RWPE2 (cell line): ENCODE measurements at places on chromosomes 6 and 20.
A peak's percentile ranks its signal among the peaks of the same experiment; 100 is the strongest.

DNA sequence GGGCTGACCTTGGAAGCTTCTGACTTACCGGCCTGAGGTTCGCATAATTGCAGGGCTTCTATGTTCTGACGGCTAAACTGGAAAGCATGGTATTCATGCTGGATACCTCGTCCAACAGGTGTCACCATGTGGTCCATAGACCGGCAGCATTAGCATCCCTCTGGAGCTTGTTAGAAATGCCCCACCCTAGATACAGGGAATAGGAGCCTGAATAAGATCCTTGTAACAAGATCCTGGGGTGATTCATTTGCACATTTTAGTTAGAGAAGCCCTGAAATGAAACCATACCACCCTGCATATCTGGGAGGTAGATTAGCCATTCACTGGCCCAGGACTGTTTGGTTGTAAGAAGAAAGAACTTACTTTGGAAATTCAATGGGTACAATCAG, 77.7 kb downstream of the TMEM170B start:
- DNase-seq: no peak

DNA sequence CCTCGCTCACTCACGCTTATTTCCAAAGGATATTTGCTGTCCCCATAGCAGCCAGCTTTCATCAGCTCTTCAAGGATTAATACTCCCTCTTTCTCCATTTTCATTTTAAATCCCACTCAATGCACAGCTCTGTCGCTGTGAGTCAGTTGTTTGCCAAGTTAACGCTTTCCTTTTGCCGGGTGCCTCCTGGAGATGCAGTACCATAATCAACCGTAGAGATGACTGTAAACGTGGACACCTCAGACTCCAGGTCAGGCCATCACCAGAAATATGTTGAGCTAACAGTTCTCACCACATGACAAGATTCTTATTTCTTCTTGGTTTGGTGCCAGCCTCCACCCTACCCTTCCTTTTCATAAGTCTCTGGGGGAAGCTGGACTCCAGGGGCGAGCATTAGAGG, 66.6 kb upstream of the TAB2 start:
- no peak for DNase-seq

DNA sequence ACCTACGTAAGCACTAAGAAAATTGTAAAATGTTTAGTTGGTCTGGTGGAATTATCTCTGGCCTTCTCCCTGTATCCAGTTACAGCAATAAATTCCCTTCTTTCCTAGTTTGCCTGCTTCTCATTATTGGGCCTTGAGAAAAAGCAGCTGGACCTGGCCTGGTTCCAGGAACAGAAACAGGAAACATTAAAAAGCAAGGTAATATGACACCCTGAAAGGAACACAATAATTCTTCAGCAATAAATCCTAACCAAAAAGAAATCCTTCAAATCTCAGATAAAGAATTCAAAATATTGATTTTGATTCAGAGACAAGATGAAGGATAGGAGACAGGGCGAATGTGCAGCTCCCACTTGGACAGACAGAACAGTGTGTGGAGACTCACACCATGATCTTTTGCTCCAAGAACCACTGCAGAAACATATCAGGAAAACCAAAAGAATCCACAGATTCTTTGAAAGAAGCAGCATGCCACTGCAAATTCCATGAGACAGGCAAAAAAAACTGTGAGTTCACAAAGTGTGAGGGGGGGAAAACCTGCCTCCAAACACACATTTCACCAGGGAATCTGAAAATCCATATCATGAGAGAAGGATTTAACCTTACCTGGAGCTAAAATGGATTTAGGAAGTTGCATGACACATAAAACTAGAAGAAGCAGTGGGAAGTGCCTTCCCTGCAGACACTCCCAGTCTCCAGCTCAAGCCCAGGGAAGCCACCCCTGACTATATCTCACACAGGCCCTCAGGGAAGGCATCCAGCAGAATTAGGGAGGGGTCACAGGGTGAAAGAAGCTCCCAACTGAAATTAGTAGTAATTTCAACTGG, 28.9 kb downstream of the TREM1 start:
- DNase-seq: no peak

DNA sequence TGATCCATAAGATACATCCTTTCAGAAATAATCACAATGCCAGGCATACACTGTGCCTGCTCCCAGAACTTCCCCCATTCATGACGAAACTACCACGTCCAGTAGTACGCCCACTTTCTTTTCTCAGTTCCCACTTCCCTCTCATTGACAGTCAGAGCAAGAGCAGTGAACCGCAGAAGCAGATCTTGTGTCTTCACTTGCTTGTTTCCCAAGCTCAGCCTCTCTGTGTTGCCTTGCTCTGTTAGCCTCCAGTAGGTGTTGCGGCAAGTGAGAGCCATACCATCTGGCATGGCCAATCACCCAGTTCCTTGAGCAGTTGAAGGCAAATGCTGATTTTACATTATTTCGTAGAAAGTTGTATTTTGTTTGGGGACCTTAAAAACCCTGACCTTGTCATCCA, 11.7 kb downstream of the UST start:
- DNase-seq: no peak

DNA sequence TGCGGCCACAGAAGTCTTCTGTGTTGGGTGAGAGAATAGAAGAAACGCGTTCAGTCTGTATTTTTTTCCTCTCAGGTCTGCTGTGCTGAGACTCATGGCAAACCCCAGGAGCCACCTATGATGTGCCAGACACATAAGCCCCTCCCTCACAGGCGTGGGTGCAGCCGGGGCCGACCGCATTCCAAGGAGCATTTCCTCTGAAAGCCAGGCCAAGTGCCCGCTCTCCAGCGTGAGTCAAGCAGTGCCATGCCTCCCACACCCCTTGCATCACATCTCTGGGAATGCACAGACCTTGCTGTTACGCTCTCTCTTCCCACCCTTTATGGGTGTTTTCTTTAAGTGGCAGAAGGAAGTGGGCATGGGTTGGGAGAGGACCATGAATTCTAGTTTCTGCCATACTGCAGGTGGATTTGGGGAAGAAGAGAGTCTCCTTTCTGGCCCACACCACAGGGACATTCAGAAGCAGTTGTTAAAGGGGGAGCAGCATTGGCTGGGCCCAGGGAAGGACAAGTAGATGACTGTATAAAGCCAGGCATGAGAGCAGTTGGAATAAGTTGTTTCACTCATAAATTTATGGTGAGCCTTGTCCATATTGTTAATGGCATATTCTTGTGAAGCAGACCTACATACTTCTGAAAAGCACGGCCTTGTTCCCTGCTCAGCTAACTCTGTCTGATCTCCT, 37.1 kb upstream of the TFAP2A start:
- DNase-seq: peak; percentile 99

DNA sequence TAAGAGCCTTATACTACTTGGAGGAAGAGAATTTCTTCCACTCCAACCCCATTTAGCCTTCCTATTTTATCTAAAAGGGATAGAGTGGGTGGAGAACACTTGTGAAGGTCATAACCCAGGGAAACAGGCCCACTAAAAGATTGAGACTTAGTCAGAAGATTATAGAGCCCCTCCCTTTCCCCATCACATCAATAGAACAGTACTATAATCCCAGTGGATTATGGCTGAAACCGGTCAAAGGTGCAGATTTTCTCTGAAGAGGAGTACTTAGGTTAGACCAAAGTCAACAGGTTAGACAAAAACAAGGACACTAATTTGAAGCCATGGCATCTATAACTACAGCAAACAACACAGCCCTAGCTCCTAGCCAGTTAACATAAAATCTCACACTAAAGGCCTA, 330.9 kb upstream of the NOX3 start:
- no peak for DNase-seq

DNA sequence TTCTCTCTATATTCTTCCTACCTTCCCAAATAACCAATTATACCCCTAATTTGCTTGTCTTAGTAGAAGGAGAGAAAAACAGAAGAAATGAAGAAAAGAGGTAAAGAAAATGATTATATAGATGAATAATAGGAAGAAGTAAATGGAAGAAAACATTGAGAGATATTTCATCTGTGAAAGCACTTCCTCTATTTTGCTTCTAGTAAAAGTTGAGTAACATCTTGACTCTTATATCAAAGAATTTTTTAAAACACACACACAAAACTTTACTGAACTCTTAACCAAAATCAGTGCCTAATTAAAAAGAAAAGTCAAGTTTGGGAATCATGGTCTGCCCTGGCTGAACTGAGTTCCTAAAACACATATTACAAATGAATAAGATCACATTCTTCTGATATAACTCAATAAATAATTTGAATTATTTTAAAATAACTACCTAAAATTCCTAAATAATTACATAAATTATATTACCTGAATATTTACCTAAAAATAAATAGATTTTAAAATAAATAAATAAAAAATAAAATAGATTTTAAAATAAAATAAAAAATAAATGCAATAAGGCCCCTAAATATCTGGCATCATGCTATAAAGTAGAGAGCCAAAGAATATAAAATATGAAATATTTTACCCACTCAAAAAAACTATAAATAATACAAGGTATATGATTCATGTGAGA, 8.8 kb downstream of the SLC17A2 start:
- DNase-seq: no peak

- no peak for DNase-seq
Observed at GRCh38 chr20:7015257-7015656, 247.8 kb downstream of the BMP2 start.

GRCh38 chr6:164108092-164108491, 693.6 kb downstream of the QKI start:
- DNase-seq: no peak

GRCh38 chr20:10005885-10006284, 28.9 kb upstream of the ANKEF1 start:
- no peak for DNase-seq

DNA sequence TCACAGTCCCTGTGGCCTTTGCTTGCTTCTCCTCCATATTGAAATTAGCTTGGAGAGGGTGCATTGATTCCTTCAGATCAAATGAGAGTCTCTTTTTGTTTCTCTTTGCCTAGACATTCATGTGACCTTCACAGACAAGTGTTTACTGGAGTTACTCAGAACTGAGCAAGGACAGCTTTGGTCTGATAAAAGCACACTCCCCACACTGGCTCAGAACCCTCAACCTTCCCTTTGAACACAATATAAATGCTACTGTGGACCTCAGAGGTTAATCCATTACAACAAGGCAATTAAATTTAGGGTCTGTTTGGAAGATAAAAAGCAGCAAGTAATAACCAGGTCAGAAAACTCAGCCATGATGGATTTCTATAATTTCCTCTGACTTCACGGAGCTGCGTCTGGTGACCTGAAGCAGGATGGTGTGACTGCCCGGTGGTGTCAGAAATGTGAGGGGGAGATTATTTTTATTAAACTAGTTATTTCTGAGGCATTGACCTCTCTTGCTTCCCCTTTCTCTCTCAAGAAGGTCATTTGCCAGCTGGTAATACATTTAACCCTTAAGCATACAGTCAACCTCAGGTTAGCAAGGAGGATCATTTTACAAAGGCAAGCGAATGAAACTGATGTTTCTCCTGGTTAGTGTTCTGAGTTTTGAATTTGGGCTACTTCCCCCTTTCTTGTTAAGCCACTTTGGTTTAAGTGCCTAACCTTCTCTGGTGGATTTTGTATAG, 208.2 kb downstream of the CLIC5 start:
- no peak for DNase-seq

DNA sequence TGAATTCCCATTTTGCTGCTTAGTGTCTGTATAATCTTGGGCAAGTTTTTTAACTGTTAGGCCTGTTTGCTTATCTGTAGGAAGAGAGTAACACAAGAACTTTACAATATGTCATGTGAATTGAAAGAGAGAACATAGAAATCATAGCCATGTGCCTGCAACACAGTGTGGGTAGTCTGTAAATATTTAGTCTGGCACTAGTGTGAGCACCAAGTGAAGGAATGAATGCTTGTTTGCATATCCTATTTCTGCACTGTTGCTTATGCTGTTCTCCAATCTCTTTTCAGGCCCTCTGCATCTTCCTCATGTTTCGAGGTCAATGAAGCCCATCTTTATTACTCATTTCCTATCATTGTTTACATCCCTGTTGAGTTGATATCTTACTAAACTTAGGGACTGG, 49.2 kb downstream of the CBFA2T2 start:
- no peak for DNase-seq

- no peak for DNase-seq
Observed at GRCh38 chr20:4216866-4217265, 201.5 kb upstream of the RNF24 start.

GRCh38 chr20:56429941-56430340, 17.9 kb downstream of the CASS4 start:
- DNase-seq: no peak

GRCh38 chr6:88449770-88450169, 283.6 kb upstream of the CNR1 start:
- no peak for DNase-seq

GRCh38 chr20:19104186-19104585, 108.3 kb upstream of the SLC24A3 start:
- DNase-seq: no peak

- DNase-seq: no peak
Observed at GRCh38 chr6:110537208-110538123, 61.1 kb upstream of the SLC22A16 start.

DNA sequence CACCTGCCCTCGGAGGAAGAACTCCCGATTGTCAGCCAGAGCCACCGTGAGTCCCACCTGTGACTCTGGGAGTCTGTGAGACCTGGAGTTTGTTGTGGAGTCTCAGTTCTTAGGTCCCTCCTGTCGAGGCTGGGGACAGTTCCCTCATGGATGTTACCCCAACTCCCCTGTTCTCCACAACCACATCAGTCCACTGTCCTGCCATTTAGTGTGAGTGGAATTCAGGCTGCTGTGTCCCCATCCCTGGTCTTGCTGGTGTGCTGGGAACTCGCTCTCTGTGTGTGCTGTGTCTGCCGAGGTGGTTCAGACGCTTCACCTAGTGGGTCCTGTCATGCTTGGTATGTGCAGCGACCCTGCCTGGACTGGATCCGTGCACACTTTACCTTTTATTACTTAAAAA, 163.2 kb downstream of the DTNBP1 start:
- no peak for DNase-seq

- DNase-seq: peak; percentile 79
Observed at GRCh38 chr20:44633872-44634600, 17.5 kb downstream of the ADA start.

DNA sequence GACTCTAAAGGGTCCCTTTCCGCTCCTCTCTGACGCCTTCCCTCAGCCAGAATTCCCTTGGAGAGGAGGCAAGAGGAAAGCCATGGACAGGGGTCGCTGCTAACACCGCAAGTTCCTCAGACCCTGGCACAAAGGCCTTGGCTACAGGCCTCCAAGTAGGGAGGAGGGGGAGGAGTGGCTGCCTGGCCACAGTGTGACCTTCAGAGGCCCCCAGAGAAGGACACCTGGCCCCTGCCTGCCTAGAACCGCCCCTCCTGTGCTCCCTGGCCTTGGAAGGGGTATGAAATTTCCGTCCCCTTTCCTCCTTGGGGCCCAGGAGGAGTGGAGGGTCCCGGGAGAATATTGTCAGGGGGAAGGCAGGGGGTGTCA, 2.7 kb downstream of the VEGFA start:
- DNase-seq: no peak
